ENCODE measurements at places on chromosomes 5 and 9.

DNA sequence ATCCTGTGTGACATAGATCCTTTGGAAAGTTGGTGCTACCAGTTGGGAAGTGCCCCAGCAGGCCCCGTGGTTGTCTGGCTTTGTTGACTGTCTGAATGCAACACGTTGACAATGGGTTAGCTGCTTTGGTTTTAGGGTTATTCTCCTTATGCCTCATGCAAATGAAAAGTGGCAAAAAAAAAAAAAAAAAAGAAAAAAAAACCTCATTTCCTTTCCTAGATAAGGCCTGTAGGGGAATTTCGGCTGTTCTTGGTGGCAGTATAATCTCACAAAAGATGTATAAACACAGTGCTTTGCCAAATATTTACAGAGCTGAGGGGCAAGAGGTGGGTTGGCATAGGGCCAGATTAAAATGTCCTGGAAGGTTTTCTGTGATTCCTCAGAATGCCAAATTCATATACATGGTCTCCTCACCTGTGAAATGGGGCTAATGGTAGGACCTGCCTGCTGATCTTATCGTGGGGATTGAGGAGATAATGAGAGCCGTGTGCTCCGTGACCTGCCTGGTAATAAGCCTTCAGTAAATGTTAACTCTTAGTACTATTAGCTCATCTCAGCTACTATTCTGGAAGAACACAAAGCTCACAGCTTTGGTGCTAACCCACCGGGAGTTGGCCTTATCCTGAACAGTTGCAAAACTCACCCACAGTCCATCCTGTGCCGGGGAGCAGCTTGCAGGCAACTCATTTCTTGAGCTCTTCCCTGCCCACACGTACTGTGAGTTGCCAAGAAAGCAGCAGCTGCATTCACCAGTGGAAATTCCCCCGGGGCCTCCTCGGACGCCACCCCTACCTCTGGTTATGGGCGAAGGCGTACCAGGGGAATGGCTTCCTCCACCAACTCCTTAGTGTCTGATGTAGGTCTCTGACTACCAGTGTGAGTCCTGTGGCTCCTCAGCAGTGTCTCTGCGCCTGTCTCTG lies 220.3 kb downstream of the NR3C1 start:
- DNase-seq: no peak

DNA sequence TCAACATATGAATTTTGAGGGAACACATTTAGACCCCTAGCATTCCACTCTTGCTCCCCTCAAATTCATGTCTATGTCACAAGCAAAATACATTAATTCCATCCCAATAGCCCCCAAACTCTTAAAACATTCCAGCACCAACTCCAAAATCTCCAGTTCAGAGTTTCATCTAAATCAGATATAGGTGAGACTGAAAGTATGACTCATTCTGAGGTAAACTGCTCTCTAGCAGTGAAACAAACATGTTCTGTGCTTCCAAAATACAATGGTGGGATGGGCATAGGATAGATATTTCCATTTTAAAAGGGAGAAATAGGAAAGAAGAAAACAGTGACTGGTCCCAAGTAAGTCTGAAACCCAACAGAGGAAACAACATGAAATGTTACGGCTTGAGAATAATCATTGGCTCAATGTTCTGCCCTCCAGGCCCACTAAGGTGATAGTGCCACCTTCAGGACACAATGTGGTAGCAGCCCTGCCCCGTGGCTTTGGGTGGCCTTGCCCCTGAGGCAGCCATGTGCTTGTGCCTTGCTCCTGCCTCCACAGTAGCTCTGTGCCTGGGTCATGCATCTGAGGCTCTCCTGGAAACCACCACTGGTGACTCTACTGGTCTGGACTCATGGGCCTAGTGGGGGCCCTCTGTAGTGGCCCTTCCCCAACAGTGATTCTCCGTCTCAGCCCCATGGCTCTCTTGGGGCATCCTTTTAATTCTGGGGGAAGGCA lies 36.4 kb upstream of the IPPK start:
- no peak for DNase-seq

GRCh38 chr9:33065157-33066076 lies 11.1 kb downstream of the SMU1 start:
- no peak for DNase-seq

DNA sequence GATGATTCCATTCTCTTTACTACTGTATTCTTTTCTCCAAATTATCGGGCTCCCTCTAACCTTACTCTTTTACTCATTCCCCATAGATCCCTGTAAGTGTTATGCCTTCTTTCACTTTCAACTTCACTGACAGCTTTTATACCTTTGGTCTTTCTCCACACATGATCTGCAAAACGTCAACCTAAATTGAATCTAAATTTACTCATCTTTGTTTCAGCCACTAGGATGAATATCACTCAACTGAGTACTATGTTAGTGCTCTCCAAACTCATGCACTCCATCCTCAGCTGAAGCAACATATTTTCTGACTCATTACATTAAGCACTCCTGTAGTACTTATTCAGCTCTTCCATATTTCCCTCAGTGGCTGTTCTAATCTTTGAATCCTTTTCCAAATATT lies 133.4 kb downstream of the ADAMTS19 start:
- no peak for DNase-seq
